Smooth muscle cell of the brain vasculature (primary cell): ENCODE measurements at places on chromosomes 11 and 22.
A peak's percentile ranks its signal among the peaks of the same experiment; 100 is the strongest.

- no peak for DNase-seq
These were observed 214.4 kb upstream of the BLID start for GRCh38 chr11:122330279-122330965.

- DNase-seq = no peak
These were observed 101.6 kb downstream of the NTM start for GRCh38 chr11:131471976-131472375.

DNA sequence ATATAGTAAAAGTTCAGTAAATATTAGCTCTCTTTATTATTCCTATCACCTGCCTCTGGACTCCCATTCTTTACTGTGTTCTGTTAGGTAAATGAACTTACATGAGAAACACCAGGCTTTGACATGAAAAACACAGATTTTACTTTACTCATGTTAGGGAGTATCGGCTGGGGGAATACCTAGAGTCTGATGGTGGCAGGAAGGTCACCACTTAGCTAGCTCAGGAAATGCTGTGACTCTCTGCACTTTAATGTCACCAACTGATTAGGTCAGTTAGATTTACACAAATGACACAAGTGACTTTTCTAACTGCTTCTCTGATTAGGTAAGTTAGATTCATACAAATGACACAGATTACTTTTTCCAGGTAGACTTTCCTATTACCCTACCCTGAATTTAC lies 225.1 kb downstream of the SWAP70 start:
- DNase-seq = no peak

DNA sequence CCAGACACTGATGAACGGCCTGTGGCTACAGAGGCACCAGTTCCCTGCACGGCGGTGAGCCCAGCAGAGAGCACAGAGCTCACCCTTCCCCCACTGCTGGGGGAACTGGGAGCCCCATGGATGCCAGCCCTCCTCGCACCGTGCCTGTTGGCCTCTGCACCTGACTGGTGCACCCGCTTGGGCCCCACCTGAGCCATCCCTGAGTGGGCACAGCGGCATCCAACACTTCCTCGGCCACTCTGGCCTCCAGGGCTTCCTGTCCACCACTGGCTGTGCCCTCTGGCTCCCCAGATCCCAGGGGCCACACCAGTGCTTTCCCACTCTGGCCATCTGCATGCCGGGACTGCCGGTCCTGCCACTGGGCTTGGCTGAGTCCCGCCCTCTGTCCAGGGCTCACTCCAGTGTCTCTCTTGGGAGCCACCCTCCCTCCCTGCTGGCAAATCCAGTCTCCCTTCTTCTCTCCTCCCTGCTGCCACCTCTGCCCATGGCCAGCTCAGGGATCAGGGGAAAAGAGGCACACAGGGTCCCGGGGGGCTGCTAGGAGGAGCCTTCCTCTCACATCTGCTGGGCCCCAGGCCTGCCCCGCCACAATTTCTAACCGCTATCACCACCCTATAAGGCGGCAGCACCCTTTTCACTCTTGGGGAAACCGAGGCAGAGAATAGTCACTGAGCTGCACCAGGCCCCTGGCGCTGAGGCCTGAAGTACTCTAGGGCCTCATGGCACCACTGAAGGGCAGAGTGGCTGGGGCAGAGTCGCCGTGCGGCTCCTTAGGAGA lies 33.0 kb downstream of the GNB1L start:
- no peak for DNase-seq

- DNase-seq = no peak
These were observed 3.0 kb downstream of the RPS25 start for GRCh38 chr11:119015054-119015611.

DNA sequence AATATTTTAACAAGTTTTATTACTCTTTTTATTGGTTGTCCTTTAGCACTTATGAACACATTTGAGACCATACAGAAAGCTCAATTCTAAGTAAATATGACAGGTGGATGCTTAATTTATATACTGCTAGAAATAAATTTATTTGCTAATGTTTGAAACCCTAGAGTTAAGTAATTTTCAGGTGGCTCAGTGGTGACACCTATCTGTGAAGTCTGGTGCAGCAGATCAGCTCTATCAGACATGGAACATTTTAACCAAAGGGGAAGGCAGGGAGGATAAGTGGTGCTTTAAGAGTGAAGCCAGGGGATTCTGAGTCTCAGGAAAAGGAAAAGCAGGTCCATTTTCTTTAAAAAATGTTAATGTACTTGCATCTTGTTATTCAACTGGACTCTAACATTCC lies 175.8 kb downstream of the DSCAML1 start:
- DNase-seq = no peak

GRCh38 chr22:43884600-43885318 lies 7.1 kb downstream of the PNPLA5 start:
- DNase-seq = no peak

DNA sequence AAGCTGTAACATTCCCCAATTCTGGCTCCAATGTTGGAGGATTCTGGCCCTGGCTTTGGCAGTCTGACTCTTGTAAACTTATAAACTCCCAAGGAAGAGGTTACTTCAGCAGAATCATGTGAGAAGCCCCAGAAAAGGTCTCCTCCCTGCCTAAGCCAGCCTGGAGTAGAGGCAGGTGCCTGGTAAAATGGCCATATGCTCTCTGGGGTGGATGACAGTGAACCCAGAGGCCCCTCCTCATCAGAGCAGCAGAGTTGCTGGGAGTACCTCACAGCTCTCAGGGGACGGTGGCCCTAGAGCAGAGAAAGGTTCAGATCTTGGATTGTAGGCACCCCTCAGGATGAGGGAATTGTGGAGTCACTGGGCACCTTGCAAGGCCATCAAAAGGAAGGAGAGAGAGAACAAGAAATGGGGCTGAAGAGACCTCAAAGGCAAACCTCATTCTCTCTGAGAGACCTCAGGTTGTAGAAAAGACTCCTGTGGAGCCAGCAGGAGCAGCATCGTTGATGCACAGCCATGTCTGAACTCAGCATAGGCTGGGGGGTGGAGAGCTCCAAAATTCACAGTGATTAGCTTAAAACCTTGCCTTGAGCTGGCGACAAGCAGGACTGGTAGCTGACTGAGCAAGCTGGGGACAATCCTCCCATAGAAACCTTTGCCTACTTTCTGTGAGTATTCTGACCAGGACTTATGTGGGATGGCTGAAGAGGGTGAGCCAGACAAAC lies 4.9 kb upstream of the P2RY6 start:
- DNase-seq = no peak

- no peak for DNase-seq
These were observed 582.9 kb downstream of the BRD1 start for GRCh38 chr22:49244466-49245420.

GRCh38 chr11:105367129-105367528 lies 227.6 kb upstream of the CARD18 start:
- DNase-seq = no peak

DNA sequence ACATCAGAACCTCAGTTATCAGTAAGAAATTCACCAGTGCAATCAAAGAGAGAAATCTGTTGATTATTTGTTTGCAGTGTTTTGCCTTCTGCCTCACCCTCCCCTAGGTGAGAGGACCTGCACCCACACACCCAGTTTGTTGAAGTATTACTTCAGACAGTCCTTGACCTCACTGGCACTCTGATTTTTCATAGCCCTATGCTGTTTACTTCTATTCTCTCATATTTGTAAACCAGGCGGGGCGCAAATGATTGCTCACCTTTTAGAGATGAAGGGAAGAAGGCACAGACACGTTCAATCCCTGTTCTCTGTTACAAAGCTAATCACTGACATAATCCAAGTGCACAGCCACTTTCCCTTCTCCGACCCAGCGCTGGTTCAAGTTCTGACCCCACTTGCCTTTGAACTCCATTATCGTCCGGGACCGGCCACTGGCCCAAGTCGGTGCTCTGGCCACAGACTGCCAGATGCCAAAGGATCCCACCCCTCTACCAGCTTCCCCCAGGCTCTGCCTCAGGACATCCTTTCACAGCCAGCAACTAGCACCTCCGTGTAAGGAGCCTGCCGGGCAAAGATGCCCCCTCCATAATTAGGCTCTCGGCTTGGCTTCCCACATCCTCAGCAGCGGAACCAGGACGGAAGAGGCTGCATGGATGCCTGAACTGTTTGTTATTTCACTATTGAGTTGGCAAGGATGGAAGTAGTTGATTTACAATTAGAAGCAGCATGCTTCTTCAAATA lies 1.7 kb downstream of the ETS1 start:
- DNase-seq = no peak

DNA sequence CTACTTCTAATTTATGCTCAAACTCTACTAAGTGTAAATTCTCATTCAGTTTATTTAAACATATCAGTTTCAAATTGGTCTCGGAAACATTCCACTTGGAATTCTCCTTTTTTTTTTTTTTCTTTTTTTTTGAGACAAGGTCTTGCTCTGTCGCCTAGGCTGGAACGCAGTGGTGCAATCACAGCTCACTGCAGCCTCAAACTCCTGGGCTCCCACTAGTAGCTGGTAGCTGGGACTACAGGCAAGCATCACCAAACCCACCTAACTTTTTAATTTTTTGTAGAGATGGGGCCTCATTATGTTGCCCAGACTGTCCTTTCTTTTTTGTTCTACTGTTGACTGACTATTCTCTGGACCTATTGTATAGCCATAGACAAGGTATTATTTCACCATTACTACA lies 33.3 kb upstream of the CCDC81 start:
- DNase-seq = no peak

- no peak for DNase-seq
These were observed 72.2 kb downstream of the CDKN1C start for GRCh38 chr11:2813141-2813908.

DNA sequence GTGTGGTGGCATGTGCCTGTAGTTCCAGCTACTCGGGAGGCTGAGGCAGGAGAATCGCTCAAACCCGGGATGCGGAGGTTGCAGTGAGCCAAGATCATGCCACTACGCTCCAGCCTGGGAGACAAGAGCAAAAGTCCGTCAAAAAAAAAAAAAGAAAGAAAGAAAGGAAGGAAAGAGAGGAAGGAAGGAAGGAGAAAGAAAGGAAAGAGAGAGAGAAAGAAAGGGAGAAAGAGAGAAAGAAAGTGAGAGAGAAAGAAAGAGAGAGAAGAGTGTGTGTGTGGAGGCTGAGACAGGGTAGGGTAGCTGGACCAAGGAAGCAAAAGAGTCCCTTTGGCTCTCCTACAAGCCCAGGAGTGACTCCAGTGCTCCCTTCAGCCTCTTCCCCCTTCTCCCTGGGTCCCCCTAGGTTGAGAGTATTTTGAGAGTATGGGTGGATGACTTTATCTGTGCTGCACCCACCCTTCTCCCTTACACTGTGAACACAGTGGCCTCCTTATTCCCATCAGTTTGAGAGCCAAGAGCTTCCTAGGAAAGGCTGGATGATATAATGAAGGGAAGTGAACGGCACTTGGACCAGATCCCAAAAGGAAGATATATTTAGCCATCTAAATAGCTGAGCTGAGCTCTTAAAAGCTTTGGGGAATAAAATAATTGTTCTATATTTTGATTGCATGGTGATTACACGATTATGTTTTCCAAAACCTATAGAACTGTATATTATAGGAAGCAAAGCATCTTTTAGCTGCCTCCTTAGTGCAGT lies 9.5 kb upstream of the DENND5A start:
- no peak for DNase-seq

DNA sequence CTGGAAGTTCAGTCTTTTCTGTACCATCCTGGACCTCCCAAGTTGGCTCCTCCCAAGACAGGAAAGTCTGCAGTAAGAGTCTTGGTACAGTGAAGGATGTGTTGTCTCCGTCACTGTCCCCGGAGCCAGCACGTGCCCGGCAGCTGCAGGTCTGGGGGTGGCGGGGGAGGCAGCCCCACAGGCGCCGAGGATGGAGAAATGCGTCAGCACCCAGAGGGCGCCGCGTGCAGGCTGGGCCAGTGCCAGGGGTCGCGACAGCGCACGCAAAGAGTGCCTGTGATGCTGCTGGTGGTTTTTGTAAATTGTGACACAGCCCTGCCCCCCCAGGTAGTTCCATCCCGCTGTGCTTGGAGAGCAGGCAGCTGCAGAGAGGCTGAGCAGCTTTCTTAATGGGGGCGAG lies 1200.5 kb downstream of the BRD1 start:
- no peak for DNase-seq

DNA sequence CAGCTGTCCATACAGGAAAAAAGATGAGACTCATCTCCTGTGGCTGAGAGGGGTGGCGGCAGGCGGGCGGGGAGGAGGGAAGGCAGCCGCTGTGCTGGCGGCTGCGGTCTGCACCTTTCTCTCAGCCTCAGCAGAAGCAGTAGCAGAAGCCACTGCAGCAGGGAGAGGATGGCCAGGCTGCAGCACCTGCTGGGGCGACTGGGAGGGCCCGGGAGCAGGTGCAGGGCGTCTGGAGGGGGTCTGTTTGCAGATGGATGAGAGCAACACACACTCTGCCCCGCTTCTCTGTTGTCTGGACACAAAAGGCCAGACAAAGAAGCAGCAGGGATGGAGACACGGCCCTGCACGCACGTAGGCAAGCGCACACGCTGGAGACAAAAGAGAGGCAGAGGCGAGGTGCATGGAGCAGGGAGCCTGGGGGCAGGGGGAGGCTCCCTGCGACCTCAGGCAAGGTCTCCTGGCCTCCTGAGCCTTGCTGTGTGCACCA lies 9.3 kb upstream of the MIAT start:
- no peak for DNase-seq

DNA sequence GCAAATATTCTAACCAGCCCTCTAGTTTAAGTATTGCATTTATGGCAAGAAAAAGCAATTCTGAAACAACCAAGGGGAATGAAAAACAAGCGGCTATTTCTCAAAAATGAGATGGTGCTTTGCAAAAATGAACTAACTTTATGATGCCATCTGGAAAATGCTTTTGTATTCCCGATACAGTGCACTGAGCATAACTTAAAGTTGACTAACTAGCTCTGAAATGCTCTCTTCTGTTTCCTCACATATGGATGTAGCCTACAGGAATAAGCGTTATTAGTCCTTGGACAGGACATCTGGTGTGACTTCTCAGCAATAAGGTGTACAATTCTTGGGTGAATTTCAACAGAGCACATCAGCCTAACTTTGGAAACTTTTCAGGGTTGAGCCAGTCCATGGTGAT lies 228.2 kb upstream of the DDI1 start:
- DNase-seq = no peak

DNA sequence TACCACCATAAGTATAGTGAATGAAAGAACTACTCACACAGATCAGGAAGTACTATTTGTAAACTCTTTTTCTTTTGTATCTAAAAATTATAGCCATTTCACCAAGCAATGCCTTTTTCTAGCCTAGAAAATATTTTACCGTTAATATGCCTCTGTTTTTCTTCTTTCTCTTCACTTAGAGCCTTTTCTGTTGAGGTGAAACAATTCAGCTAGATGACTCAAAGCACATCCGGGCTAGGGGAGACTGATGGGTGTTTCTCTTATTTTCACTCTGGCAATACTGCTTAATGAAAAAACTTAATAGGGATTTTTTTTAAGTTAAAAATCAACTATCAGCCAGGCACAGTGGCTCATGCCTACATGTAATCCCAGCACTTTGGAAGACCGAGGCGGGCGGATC lies 93.3 kb downstream of the SGSM3 start:
- no peak for DNase-seq

GRCh38 chr11:115202900-115203552 lies 301.2 kb downstream of the CADM1 start:
- DNase-seq = no peak

- DNase-seq = no peak
These were observed 740 bp downstream of the FADS1 start for GRCh38 chr11:61815790-61816735.

- DNase-seq = peak; percentile 18
These were observed 124.1 kb upstream of the MPPED2 start for GRCh38 chr11:30710221-30710620.
